ENCODE measurements at places on chromosomes 16 and 17.

DNA sequence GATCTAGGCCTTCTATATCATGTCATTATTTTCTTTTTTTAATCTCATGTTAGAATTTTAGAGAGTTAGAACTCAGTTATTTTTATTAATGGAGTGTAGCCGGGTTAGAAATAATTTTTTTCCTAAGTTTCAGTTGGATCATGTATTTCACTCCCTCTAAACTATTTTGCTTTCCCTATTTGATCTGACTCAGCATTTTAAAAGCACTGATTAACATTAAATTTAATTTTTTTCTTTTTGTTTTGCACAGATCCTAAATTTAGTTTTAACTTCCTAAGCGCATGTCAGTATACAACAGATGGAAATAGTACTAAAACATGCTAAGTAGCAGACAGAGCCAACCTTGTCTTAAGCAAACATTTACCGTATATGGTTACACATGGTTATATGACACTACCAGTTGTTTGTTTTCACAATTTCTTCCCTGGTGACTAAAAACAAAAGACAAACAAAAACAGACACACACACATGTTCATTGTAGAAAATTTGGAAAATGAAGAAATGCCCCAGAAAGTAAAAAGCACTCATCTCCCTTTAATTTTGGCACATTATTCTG is 33.6 kb upstream of the RAB11FIP4 start:
- DNase-seq: no peak

DNA sequence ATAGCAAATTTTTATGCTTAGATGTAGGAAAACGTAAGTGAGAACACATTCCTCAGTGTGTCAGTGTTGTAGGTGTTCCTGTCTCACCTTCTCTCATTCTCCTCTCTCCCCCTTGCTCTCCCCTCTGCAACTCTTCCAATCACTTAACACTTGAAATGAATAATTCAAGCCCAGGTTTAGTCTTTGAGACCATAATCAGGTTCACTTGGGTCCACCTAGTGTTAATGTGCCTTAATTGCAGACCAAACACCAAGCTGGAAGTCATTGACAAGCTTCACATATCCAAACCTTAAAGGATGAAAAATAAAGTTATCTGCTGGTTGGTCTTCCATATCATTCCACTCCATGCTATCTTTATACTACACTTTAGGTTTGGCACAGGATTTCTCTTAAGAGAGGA is 37.0 kb downstream of the STXBP4 start:
- no peak for DNase-seq

- no peak for DNase-seq
Observed at GRCh38 chr16:1137604-1138003, 15.3 kb upstream of the CACNA1H start.

GRCh38 chr17:29107933-29108822 is 65.2 kb downstream of the PIPOX start:
- no peak for DNase-seq

DNA sequence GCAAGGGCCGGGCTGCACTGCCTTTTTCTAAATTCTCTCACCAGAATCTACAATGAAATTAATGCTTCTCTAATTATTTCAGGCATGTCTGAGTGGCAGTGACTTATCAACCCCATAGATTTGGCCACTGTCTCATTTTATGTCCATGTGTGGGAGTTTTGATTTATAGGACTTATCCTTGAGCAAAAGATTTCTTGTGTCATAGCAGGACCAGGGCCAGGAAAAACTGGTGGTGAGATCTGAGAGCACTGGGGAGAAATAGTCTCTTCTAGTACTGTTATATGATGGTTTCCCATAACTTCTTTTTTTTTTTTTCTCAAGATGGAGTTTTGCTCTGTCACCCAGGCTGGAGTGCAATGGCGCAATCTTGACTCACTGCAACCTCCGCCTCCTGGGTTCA is 1.5 kb upstream of the KRT23 start:
- no peak for DNase-seq

GRCh38 chr17:2058586-2059546 is 4.0 kb downstream of the HIC1 start:
- peak; percentile 40 for DNase-seq

GRCh38 chr16:87201052-87201451 is 116.1 kb downstream of the C16orf95 start:
- DNase-seq: no peak

DNA sequence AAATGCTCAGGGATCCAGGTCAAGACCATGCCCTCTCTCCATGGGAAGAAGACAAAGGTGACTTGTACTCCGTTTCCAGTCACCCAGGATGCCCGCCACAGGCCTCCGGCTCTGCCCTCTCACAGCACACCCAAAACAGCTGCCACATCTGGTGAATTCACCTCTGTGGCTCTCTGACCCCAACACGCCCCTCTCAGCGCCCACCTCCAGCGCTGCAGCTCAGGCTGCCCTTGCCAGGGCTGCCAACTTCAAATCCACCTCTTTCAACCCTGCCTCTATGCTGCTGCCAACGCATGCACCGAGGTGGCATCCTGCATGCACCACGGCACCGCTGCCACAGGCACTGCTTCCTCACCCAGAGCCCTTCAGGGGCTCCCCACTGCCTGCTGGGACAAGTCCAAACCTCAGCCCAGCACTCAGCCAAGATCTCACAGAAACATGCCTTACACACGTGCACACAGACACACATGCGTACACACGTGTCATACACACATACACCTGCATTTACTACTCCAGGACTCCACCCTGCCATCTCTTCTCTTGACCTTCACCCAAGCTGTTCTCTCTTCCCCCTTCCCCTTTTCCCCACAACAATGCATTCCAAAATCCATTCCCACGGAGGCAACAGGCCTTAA is 7.5 kb downstream of the HID1 start:
- DNase-seq: no peak

DNA sequence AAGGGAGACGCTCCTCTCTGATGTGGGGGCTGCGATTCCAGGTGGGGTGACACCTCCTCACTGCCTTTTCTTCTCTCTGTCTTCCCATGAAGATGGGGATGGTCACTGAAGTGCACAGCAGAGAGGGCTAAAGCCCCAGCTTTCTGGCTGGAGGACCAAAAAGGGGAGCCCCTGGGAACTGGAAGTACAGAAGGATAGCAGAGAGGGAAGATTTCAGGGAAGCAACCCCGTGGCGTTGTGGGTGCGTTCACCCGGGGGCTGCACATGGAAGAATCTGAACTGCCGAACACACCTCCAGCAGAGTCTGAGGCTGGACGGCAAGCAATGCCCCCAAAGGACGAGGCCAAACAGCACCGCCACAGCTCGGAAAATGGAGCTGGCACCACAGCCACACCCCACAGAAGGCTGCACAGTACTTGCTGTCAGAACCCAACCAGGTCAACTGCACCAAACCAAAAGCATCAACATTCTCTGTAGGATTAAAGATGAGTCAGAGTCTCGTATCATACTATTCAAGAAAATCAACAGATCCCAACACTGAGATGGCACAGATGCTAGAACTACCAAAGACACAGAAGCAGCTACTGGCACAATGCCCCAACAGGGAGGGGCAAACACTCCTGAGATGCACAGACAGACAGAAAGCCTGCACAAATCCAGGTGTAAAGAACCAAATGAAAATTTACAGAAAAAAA is 49.9 kb downstream of the MAP1LC3B start:
- DNase-seq: no peak

DNA sequence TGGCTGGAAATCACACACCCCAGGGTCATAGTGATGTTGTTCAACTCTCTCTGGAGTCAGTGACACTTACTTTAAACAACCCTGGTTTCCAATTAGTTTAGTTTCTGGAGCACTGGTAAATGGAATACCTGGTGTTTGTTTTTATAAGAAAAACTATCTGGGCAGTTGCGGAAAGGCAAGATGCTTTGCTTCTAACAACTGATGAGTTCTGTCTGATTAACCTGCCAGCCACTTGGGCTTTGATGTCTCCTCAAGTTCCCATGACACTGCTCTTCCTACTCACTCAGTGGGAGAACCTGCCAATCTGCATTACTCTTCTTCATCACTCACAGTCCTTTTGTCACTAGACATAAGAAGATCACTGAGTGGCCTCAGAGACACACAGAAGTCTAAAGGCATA is 78.7 kb upstream of the MTMR4 start:
- DNase-seq: no peak

GRCh38 chr17:27878776-27879562 is 14.2 kb downstream of the LYRM9 start:
- DNase-seq: no peak

DNA sequence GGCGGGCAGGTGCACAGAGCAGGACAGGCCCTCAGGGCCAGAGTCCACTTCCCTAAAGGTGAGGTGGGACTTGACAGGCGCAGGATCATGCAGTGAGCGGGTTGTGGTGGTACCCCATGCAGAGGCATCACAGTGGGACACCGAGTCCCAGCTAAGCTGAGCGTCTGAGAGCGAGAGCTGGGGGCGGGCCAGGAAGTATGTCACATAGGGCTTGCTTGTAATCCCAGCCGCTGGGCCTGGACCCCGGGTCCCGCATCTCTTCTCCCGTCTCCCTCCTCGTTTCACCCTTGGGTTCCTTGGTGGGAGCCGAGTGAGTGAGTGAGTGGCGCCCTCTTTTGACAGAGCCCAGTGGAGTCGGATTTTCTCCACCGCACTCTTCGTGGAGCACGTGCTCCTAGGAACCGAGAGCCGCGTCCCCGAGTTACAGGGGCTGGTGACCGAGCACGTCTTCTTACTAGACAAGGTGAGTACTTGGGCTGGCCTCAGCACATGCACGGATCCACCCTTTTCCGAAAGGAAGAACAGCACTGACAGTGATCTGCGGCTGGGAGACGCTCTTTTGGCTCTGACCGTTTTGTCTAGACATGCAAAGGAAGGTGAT is 50.8 kb upstream of the ENDOV start:
- DNase-seq: no peak

DNA sequence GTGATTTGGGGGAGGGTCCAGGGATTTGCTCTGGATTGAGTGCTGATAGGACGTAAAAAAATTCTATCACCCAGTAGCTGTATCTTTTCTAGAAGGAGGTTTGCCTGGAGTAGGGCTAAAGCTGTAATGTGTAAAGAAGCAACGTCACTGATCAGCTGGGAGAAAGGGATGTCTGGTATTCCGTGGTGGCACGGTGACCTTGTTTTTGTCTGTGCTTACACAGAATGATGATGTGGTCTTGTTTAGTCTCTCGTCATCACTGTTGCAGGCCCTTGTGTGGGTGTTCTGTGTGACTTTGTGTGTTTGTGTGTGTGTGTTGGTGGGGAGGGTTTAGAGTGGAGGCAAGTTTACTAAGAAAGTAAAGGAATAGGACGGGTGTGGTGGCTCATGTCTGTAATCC is 22.5 kb upstream of the ARHGAP17 start:
- DNase-seq: no peak

GRCh38 chr17:35708951-35709350 is 22.5 kb upstream of the RASL10B start:
- DNase-seq: no peak

- no peak for DNase-seq
Observed at GRCh38 chr17:31513731-31514427, 122.4 kb downstream of the RAB11FIP4 start.

- DNase-seq: peak; percentile 65
Observed at GRCh38 chr16:28309811-28310311, 17.5 kb downstream of the SBK1 start.

GRCh38 chr16:87855852-87856715 is 13.2 kb downstream of the SLC7A5 start:
- DNase-seq: no peak

DNA sequence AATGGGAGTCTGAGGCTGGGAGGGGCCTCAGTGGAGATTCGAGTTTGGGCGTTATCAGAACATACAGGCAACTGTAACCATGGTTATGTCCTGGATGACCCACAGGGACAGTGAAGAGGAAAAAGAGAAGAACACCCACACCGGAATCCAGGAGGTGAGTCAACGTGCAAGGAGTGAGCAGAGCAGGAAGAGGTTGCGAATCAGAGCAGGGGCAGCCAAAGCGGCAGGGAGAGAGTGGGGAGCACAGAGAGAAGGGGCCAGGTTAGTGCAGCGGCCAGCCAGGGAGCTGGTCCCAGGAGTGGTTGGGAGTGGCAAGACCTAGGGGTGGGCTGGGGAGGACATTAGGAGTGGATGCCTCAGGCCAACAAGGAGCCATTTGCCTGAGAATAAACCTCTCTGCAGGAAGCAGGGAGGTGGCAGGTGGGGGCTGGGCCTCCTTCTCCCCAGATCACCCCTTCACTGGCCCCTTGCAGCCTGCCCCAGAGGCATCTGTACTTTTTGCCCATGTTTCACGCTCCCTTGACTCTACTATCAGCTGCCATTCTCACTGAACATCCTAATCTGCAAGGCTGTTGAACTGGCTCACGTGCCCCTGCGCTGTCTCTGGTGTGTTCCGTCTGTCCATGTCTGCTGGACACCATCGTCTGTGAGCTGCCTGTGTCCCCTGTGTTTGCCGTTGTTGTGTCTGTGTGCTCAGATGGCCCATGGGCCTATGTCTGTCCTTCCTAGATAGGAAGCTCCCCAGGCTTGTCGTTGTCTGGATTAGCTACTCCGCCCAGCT is 5.1 kb downstream of the KRT13 start:
- no peak for DNase-seq

Data from activated T-helper 1 cell treated with anti-CD3 and anti-CD28 coated beads, Interleukin-2, amount 50 U/mL, for 16 hours (primary cell).